ENCODE measurements at places on chromosomes 16 and 17. TPM values are rescaled to one million over a fixed set of nuclear protein-coding genes. Genes with fewer than 3 reads are reported as not detected.

GJC1 gene
- 76.2 TPM for total RNA-seq

WFDC1 gene
- 0.82 TPM for total RNA-seq

LYRM9 gene
- total RNA-seq = 9.8 TPM

FNDC8 gene
- not detected for total RNA-seq

NOG gene
- 7.7 TPM for total RNA-seq

GRAPL gene
- total RNA-seq = 1.2 TPM

LMF1 gene
- 10.2 TPM for total RNA-seq

PDE6G gene
- not detected for total RNA-seq

MYL11 gene
- not detected for total RNA-seq

PYY gene
- not detected for total RNA-seq

CALB2 gene
- total RNA-seq = 19.2 TPM

PITPNC1 gene
- 70.9 TPM for total RNA-seq

MMP2 gene
- 8.2 TPM for total RNA-seq

GUCY2D gene
- total RNA-seq = under 0.01 TPM

GRCh38 chr16:89017543-89018281, 40.7 kb upstream of the CBFA2T3 start:
- no peak for DNase-seq

DNA sequence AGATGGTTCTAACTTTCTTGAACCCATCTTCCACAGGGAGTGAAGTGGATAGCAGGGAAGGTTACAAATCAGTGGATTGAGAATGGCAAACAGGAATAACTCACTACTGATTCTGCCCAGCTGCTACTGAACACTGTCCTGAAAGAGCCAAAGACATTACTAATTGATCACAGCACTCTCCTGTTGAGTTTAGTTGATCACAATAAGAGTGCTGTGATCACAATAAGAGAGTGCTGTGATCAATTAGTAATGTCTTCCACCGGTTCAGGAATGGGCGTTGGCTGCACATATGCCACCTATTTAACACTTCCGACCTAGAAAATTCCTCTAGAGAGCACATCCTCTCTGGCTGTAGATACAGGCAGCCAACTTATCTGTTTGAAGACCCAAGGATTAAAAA, 11.4 kb downstream of the CFAP97D1 start:
- DNase-seq = no peak

GRCh38 chr16:78522327-78522726, 422.9 kb downstream of the WWOX start:
- DNase-seq = no peak

DNA sequence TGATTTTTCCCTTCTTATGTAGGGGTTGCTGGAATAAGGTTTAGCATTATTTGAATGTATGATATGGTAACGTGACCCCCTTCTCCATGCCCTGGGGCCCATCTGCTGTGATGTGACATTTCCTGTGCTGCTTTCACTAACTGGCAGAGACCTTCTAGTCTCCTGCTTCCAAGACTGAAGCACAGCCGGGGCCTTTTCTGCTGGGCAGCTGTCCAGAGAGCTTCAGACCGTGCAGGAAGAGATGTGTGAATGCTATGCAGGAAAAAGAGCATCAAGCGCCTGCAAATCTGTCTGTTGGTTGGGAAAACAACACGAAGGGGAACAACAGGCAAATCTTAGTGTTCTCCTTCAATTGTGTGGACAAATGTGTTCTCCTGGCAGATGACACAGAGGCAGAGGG, 128.5 kb downstream of the SPACA3 start:
- no peak for DNase-seq

- no peak for DNase-seq
Observed at GRCh38 chr16:72875291-72876031, 172.5 kb downstream of the ZFHX3 start.

DNA sequence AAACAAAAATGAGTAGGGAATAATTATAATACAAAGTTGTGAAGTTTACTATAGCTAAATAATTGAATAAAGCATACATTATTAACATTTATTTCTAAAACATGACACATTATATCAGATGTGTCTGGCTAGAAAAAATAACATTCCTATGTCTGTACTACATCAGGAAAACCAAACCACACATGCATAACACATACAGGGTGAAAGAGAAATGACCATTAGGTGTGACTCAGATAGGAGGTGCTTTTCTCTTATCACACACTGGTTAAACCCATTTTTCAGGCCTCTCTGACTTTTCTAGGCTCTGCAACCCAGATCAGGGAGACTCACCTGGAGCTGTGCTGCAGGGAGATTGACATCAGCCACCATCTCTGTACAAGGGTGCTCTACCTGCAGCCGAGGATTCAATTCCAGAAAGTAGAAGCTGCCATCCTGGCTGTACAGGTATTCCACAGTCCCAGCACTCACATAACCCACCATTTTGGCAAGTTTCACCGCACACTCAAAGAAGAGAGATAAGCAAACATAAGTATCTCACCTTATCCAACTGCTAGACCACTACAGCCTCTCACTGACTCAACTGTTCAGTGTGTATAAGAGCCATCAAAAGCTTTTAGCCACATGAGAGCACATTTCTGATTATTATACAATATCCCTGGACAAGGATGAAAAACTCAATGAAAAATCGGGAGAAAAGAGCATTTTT, 116.6 kb upstream of the C17orf78 start:
- DNase-seq = no peak

- no peak for DNase-seq
Observed at GRCh38 chr17:45355087-45355486, 38.3 kb upstream of the MAP3K14 start.

- no peak for DNase-seq
Observed at GRCh38 chr17:17890773-17891759, 54.3 kb upstream of the SREBF1 start.

GRCh38 chr16:18931756-18932155, 5.5 kb upstream of the SMG1 start:
- DNase-seq = no peak

DNA sequence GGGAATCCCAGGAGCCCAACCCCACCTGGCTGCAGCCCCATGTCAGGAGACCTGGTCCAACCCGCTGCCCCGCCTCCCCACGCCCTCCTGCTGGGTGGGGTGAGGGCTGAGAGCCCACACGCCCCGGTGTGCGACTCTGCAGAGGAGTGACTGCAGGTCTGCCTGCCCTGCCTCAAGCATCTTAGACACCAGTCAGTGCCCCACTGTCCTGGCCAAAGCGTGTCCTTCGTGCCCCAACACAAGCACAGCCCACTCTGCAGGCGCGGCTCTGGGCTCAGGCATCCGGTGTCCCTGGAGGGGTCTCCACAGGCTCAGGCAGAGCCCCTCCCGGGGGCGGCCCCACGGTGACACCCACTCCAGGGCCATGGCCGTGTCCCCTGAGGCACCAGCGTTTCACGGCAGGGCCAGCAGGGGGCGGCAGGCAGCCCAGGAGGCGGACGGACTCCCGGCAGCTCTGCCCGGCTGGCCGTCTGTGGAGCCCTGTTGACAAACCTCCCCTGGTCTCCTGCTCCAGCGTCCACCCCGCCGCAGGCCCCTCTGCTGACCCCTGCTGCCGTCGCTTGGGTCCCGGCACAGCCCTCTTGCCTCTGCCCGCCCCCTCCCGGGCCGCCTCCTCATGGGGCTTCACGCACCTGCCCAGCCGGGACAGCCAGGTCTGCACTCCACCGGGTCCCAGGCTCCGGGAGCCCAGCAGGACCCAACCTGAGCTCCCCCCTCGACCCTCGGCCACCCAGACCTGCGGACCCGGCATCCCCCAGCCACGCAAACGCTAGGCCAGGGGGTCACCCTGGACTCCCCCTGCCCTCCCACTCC, 8.6 kb upstream of the UBE2I start:
- peak; percentile 72 for DNase-seq

- no peak for DNase-seq
Observed at GRCh38 chr16:27599606-27600005, 49.7 kb downstream of the KATNIP start.

DNA sequence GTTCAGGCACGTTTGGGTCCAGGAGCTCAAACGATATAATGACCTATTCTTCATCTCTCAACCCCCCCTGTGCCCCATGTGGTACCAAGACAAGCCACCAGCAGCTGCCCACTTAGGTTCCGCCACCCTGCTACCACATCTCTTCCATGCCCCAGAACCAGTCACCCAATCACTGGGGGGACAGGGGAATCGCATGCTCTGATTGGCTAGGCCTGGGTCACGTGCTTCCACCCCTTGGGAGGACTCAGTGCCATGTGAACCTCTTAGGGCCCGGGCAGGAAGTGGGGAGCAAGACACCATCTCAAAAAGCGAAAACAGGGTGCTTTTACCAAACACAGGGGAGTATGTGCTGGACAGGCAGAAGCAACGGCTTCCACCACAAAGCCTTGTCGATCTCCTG, 91.3 kb downstream of the KATNIP start:
- no peak for DNase-seq

- no peak for DNase-seq
Observed at GRCh38 chr16:600781-601180, 10.9 kb downstream of the RAB40C start.

DNA sequence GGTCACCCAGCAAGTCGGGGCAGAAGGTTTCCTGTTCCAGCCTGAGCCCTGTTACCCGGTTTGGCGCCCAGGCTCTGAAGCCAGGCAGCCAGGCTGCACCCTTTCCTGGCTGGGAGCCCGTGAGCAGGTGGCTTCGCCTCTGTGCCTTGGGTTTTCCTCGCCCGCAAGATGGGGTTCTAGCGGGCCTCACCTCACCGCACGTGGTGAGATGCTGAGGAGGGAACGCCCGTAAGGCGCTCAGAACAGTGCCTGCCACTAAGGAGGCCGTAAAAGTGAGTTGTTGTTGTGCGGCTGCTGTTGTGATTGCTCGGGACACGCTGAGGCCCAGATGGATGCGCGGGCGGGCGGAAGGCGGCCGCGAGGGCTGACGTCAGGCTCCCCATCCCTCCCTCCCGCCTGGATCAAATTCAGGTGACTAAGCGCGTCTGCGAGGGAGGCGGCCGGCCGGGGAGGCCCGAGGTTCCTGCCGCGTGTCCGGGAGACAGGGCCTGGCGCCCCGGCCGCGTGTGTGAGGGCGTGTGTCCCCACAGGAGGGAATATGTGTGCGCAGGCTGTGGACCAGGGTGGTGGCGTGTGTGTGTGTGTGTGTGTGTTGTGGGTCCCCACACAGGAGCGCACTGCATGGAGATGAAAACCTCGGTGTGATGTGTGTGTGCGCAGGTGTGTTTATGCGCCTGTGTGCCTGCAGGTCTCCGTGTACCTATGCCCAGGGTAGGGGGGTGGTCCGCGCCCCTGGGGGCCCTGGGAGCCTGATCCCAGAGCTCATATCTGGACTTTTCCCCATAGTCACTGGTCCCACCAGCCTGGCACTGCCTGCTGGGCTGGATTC, 4.3 kb downstream of the CAMKK1 start:
- DNase-seq = no peak

DNA sequence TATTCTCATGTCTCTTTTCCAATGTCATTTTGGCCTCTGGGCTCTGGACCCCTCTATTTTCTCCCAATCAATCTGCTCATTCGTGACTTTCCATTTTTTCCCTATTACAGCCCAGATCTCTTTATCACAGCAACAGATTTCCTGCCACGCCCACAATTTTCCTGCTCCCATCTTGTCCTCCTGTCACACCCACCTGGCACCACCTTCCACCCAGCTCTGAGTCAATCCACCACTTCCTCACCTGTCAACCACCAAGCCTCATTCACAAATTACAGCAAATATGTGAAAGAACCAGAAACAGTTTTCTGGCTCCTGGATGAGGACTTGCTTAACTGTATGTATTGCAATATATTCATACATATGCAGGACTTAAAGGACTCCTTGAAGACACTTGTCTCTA, 311.3 kb downstream of the GRIN2A start:
- DNase-seq = no peak

DNA sequence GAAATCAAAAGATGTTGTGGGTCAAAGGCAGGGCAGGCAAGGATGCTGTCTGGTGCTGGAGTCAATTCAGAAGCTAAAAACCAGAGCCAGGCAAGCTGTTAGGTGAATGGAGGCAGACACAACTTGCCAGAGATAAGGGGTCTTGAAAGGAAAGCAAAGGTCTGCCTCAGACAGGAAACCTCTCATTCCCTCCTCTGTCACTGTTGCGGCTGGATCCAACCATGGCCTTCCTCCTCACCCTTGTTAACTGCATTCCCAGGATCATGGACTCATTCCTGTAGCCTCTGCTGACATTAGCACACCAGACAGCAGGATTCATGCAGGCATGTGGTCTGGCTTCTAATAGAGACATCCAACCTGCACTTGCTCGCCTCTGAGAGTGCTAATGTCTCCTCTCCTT, 186.7 kb upstream of the HS3ST3A1 start:
- no peak for DNase-seq

GRCh38 chr17:2022647-2023240, 2.4 kb downstream of the RTN4RL1 start:
- DNase-seq = no peak

GRCh38 chr16:28301154-28301553, 8.8 kb downstream of the SBK1 start:
- no peak for DNase-seq

DNA sequence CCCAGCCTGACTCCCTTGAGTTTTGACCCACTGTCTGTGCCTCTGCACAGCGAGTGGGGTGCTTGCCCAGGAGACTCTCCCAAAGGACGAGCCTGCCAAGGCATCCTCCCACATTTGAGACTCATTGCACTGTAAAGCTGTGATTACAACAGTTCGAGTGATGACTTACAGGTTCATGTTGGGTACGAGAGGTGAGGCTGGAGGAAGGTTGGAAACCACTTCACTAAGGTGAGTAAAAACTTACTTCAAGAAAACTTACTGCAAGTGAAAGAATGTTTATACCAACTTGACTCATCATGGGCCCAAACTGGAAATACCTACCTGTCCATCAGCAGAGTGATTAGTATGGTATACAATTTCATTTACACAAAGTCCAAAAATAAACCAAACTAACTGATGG, 360.1 kb upstream of the CDH11 start:
- no peak for DNase-seq

DNA sequence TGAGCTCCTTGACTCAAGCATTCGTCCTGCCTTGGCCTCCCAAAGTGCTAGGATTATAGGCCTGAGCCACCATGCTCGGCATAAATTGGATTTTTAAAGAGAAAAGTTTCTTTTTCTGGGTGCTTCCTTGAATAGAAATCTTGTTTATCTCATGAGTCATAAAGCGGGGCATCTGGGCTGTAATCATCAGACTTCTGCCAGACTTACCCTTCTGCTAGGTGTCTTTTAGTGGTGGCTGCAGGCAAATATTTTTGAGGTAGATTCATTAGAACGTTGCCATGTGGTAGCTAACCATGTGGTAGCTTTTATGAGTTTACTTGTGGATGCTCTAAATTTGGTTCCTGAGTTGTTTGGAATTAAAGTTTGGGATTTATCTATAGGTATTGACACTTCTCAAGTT, 13.4 kb downstream of the PGS1 start:
- no peak for DNase-seq
